Non-pigmented ciliary epithelial cell (primary cell): ENCODE measurements at places on chromosomes 5 and 9.

- no peak for DNase-seq
Measured at GRCh38 chr5:14579731-14580397, 1.7 kb upstream of the OTULINL start.

GRCh38 chr5:173809014-173809413 is 79.1 kb upstream of the CPEB4 start:
- DNase-seq: no peak

DNA sequence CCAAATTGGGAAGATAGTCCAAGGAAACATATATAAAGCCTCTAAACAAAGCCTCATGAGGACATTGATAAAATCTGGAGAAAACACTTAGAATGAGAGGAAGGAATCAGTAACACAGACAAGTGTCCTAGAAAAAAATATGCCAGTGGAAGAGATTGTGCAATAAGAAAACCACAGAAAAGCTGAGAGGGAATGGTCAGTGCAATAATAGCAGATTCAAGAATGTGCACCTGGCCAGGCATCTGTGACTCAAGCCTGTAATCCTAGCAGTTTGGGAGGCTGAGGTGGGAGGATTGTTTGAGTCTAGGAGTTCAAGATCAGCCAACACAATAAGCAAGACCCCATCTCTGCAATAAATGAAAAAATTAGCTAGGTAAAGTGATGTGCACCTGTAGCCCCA is 691.2 kb upstream of the CDH6 start:
- peak; percentile 61 for DNase-seq

DNA sequence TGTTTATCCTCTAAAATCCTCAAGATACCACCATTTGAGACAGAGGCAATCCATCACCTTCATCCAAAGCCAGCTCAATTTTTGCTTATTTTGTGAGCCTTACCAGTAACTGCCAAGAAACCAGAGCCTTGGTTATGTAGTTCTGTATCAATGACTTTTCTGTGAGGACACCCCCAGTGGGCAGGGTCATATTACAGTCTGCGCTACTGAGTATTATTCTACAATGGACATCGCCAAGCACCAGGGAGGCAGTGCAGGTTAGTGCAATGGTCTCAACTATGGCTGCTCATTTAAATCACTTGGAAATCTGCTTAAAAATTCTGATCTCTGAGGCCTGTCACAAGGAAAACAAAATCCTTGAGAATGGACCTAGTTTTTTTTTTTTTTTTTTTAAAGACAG is 90.5 kb upstream of the NIPAL4 start:
- DNase-seq: no peak

DNA sequence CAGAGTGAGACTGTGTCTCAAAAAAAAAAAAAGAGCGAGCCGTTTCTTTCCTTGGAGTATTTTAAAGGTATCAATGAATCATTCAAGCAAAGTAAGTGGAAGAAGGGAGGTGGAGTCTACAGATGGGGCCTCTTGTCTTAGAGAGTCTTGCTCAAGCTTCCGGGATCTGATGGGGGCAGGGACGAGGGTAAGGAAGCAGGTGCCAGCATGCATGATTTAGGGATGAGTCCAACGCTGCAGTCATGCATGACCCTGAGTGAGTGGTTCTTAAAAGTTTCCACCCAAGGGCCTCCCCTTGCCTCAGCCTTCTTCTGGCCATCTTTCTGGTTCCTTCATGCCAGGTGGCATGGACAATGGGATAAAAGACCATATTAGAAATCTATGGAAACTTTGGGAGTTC is 79.6 kb downstream of the MYO10 start:
- no peak for DNase-seq

- DNase-seq: no peak
Measured at GRCh38 chr9:6723881-6724420, 33.8 kb upstream of the KDM4C start.

GRCh38 chr9:115263371-115264075 is 145.6 kb upstream of the TNC start:
- peak; percentile 28 for DNase-seq

GRCh38 chr5:6822556-6823343 is 109.5 kb downstream of the TENT4A start:
- DNase-seq: no peak

GRCh38 chr5:132776938-132777208 is 166 bp downstream of the SEPTIN8 start:
- DNase-seq: no peak
